ENCODE measurements at places on chromosomes 11 and 22.

- no peak for DNase-seq
These were observed 238.9 kb downstream of the NTM start for GRCh38 chr11:131609337-131609736.

DNA sequence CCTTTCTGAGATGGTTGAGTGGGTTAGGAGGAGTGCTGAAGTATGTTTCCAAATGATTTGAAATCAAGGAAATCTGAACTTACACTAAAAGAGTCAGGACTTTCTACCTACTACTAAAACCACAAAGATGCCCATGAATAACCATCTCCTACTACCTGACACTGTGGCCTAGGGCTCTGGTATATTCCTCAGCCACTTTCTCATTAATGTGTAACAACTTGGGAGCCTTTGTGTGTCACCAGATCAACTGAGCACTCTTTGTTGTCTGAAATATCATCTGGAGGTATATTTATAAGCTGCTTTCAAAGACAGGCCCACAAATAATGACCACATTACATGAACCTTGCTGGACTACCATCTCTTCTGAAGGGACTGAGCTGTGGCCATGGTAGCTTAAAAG is 43.9 kb downstream of the RELT start:
- no peak for DNase-seq

GRCh38 chr22:47395481-47395880 is 633.0 kb downstream of the TBC1D22A start:
- peak; percentile 45 for DNase-seq

- DNase-seq, result no peak
These were observed 118.6 kb downstream of the TRIM44 start for GRCh38 chr11:35780951-35781860.

DNA sequence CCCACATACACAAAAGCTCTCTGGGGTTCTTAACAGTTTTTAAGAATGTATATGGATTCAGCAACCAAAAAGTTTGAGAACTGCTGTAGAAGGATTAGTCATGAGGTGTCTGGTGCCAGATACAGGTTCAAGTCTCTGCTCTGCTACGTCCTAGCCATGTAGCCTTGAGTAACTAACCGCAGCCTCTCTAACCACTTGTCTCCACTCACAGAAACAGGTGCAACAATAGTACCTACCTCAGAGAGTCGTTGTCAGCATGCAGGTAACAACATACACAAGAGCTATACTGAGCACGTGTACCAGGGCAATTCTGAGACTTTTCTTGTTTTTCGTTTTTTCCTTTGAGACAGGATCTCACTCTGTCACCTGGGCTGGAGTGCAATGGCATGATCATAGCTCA is 26.9 kb downstream of the CBX7 start:
- DNase-seq, result no peak

- DNase-seq, result peak; percentile 89
These were observed 4.1 kb upstream of the TBX1 start for GRCh38 chr22:19756288-19757128.

DNA sequence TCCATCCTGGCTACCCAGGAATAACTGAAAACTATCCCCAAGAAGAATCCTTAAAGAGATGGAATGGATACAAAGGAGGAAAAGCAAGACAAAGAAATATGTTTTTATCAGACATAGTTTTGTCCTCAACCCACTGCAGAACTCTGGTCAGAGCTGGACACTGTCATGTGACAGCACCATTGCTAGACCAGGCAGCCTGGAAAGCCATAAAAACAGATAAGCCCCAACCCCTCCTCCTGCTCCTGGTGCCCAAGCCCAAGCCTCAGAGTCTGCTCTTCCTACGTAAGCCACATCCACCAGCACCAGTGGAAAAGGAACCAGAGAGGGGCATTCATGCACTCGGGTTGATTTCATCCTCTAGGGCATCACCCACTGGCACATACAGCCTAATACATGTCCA is 116.9 kb downstream of the TRIM29 start:
- no peak for DNase-seq

DNA sequence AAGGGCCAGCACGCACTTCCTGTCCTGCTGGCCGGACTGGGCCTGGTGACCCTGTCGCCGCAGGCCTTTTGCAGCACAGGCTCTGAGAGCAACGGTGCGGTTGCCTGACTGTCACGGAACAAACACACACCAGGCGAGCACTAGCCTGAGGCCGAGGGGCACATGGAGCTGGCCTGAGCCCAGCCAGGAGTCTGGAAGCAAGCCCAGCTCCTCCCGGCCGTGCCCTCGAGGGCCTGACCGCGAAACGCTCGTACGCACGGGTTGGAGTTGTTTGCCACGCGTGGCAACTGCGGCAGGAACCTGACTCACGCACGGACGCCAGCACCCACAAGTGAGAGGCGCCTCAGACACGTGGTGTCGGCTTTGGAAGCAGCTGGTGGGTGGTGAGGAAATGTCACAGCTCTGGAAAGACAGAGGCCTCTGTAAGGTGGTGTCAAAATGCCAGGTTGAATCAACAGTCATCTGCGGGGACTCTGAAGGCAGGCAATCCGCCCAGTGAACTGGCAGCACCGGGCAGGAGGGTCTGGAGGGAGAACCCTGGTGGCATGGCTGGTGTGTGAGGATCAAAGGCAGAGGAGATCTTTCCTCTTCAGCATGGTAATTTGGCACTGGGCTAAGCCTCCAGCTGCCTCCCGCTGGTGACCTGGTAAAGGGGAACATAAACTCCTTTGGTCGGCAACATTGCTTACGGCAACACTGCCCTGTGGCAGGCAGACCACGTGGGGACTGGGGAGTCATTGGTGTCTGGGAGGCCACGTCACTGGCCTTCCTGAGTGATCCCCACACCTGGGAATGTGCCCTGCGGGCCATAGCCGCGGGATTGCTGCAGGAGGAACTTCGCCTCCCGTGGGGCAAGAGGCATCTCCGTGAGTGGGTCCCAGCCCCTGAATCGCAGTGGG is 15.3 kb upstream of the IL17REL start:
- peak; percentile 73 for DNase-seq
